ENCODE measurements at places on chromosomes 16 and 17.
A peak's percentile ranks its signal among the peaks of the same experiment; 100 is the strongest.

DNA sequence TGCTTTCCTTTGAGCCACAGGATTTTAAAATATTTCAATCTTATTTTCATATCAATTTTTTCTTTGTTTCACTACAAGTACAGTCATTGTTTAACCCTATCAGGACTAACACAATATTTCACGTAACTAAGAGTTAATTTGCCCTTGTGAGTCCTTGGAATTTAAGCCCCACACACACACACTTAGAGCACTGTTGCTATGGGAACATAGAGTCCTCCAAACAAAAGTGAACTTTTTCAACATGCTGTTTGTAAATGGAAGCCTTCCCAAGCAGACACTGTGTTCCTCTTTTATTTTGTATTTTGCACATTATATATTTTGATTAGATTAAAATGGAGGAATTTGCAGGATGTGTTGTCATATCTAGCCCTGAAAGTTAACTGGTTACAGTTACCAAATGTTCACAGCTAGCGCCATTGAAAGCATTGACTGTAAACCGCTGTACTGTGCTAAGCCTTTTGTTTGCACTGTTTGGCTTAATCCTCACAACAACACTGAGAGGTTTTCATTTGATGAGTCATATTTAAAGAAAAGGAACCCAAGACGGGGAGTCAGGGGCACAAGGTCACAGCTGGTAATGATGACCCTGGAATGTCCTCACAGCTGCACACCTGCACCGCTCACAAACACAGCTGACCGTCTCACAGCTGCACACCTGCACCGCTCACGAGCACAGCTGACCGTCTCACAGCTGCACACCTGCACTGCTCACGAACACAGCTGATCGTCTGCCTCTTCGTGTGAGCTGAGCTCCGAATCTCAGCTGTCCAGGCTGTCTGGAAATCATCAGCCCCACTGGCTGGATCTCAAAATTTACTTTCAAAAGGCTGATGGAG, 6.3 kb downstream of the HSBP1 start:
- DNase-seq: peak; percentile 79

- no peak for DNase-seq
Measured at GRCh38 chr16:68756239-68756915, 19.3 kb downstream of the CDH1 start.

GRCh38 chr17:76132574-76133338, 8.3 kb downstream of the FOXJ1 start:
- no peak for DNase-seq

DNA sequence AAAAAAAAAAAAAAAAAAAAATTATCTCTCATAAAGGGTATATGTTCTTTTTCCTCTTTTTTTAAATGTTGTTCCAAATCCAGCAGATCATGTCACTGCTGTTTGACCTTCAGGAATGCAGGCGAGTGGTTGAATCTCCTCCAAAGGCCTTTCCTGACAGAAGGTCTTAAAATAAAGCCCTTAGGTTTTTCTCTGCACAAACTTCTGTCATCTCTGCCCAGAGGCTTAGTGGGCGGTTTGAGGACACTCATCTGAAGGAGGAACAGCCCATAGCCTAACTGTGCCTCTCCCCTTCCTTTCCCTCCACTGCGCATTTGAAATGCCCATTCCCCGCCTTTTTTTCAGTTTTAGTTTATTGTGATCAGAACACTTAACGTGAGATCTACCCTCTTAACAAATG, 270.2 kb downstream of the TMEM114 start:
- no peak for DNase-seq

GRCh38 chr17:50629902-50630301, 4.8 kb upstream of the ABCC3 start:
- DNase-seq: no peak

DNA sequence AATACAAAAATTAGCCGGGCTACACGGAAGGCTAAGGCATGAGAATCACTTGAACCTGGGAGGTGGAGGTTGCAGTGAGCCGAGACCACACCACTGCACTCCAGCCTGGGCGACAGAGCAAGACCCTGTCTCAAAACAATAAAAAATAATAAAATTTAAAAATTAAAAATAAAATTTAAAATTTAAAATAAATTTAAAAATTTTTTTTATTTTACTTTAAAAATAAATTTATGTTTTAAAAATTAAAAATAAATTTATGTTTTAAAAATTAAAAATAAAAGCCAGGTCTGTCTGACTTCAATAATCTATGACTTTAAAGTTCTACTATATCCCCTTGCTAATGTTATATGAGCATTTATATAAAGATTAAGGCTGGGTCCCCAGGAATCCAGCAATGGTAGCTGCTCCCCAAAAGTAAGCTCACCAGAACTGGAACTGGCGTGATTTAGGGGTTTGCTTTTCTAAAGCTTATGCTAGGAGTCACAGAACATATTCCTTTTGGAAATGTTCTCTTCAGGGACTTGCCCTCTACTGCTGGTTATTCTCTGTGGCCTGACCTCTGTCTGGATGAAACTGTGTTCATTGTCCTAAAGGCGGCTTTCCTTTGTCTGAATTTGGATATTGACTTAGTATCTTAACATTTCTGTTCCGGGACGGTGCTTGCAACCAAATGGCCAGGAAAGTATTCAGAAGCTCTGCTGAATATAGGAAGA, 140.2 kb upstream of the NOL11 start:
- DNase-seq: no peak

DNA sequence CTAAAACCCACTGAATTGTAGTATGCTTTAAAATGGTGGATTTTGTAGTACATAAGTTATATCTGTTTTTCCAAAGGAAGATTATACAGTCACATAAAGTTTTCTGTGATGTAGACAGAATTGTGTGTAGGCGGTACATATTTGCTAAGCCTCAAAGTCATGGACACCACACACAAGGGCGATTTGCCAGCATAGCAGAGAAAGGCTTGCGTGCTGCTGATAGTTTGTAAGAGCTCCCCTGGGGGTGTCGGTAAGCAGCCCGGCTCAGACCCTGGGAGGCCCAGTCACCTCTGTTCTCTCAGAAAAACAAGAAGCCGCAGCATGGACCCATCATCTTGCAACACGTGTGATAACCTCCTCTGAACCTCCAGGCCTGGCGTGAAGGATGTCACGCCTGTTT, 38.3 kb upstream of the AKTIP start:
- no peak for DNase-seq
